HepG2 (cell line): ENCODE measurements at places on chromosomes 5 and 9.

GRCh38 chr9:32128546-32128945 lies 255.9 kb upstream of the ACO1 start:
- DNase-seq = no peak

DNA sequence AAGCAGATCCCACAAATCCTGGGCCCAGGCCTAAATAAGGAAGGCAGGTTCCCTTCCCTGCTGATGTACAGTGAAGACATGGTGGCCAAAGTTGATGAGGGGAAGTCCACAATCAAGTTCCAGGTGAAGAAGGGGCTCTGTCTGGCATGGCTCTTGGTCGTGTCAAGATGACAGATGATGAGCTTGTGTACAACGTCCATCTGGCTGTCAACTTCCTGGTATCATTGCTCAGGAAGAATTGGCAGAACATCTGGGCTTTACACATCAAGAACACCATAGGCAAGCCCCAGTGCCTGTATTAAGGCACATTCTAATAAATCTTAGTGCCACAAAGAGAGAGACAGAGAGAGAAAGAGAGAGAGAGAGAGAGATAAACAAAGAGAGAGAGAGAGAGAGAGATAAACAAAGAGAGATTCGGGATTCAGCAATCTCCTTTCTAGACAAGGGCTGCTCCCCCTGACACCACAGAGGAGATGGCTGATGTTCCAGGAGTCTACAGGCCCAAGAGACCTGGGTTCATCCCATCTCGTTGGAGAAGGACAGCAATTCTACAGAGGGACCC lies 45.5 kb upstream of the HSPA9 start:
- DNase-seq = no peak

GRCh38 chr5:12016159-12016746 lies 112.0 kb upstream of the CTNND2 start:
- DNase-seq = no peak

GRCh38 chr9:106146066-106146840 lies 451.9 kb downstream of the TMEM38B start:
- DNase-seq = no peak

DNA sequence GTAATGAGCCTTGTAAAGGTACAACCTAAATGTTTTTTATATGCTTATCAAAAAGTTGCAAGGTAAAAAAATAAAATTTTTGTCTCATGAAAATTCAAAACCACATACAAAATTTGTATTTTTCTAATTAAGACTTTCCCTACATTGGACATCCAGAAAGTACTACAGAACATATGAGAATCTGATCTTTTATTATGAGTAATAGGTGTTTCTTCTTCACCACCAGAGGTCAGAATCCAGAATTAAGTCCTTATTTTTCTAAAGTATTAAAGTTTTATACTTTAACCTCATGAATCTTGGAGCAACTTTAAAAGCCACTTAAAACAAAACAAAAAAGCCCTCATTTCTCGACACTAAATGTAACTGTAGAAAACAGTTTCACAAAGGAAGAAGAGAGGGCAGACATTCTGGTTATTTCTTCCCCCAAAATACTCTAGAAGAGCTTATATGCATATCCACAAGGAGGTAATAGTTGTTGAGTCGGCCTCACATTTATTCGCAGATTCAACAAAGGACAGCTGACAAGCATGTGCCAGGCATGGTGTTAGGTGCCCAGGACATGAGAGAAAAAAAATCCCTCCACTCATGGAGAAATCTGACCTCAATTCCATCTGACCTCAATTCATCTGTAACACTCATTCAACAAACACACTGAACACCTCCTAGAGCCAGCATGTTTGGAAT lies 69.3 kb downstream of the MLLT3 start:
- DNase-seq = peak; percentile 9

GRCh38 chr9:71384343-71384742 lies 262.9 kb upstream of the TRPM3 start:
- DNase-seq = no peak

- no peak for DNase-seq
Measured at GRCh38 chr9:93117924-93118862, 15.9 kb downstream of the NINJ1 start.

DNA sequence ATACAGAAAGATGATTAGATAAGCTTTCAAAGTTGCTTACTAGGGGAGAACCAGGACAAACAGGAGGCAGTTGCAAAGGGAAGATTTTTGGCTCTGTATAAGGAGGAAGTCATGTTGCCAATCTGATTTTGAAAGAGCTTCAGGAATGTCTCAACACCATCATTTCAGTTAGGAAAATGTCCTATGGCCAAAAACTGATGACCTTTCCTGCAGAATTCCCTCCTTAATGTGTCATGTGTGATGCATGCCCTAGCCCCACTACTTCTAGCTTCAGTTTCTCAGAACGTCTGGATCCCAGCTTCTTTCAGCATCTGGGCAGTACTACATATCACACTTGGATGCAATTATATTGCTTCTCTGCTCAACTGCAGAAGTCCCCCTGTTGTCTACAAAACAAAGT lies 211.5 kb upstream of the NREP start:
- no peak for DNase-seq

DNA sequence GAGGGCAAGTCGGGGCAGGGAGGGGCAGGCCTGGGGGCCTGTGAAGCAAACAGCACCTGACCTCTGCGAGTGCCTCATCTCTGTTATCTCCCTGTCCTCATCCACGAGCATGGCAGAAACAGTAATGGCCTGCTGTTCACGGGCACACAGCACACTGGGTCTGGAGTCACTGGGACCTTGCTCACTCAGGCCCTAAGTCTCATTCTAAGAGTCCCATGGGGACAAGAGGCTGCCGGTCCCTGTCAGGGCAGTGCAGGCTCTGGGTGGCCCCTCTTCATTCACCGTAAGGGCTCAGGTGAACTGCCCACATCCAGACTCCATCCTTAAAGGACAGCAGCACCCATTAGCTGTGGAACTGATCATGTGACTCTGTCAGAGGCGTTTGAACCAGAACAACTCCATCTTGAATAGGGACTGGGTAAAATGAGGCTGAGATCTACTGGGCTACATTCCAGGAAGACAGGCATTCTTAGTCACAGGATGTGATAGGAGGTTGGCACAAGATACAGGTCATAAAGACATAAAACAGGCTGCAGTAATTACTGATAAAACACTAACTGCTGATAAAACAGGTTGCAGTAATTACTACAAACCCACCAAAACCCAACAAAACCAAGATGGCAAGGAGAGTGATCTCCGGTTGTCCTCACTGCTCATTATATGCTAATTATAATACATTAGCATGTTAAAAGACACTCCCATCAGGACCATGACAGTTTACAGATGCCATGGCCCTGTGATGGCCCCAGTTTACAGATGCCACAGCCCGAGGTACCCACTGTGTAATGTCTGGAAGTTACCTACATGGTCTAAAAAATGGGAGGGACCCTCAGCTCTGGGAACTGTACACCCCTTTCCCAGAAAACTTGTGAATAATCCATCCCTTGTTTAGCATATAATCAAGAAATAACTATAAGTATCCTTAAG lies 28.7 kb downstream of the BICD2 start:
- no peak for DNase-seq

- DNase-seq = no peak
Measured at GRCh38 chr9:37508834-37509206, 23.1 kb downstream of the POLR1E start.

DNA sequence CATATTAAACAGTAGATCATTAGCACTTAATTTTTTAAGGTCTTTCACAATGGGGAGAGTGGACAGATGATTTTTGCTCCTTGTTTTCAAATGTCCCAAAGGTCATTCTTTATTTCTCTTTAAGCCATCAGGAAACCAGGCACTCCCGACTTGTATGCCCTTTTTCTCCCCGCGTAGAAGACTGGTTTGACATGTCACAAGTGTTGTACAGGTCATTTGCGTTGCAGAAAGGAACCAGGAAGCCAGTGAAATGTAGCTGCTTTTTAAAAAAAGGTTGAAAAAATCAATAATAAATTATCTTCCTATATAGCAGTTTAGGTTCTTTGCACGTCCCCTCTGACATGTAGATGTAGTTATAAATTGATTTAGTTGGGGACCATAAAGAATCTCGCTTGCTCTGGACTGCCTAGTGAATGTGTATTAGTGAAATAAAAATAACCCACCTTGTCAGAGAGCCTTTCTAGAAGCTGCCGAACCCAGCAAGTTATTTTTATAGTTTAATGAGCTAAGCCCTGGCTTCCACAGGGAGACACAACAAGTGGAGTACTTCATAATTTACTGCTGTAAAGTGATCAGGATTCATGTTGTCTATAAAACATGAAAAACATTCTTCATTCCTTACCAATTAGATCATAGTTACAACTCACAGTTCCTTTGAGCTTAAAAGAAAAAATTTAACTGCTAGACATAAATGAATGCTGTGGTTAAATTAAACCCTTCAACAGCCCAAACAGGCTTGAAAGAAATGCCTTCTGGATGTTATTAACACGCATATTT lies 404.6 kb downstream of the CSNK1G3 start:
- no peak for DNase-seq

- DNase-seq = no peak
Measured at GRCh38 chr9:109411798-109412352, 86.2 kb downstream of the PTPN3 start.

DNA sequence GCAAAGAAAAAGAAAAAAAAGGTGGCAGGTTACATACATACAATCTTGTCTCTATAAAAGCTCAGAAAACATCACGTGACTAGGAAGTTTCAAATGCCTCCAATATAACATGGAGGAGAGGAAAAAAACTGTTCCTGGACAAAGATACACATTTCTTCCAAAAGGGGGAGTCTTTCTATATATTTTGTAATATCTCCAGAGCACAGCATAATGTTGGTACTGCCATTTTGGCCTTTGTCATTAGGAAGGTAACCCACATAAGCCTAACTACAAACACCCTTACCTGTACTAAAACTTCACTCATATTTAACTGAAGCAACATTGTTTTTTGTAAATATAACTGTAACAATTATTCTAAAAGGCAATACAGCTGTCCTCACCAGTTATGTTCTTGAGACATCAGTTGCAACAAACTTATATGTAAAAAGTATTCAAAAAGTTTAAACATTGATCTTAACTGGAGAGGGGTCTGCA lies 1.2 kb upstream of the BTF3 start:
- peak; percentile 90 for DNase-seq

- DNase-seq = no peak
Measured at GRCh38 chr5:155728857-155729683, 597.9 kb upstream of the SGCD start.

GRCh38 chr5:140349244-140349643 lies 2.8 kb upstream of the HBEGF start:
- DNase-seq = no peak

- DNase-seq = no peak
Measured at GRCh38 chr5:73797132-73797510, 171.1 kb downstream of the ARHGEF28 start.

GRCh38 chr9:30048396-30048795 lies 2336.0 kb upstream of the ACO1 start:
- DNase-seq = no peak

DNA sequence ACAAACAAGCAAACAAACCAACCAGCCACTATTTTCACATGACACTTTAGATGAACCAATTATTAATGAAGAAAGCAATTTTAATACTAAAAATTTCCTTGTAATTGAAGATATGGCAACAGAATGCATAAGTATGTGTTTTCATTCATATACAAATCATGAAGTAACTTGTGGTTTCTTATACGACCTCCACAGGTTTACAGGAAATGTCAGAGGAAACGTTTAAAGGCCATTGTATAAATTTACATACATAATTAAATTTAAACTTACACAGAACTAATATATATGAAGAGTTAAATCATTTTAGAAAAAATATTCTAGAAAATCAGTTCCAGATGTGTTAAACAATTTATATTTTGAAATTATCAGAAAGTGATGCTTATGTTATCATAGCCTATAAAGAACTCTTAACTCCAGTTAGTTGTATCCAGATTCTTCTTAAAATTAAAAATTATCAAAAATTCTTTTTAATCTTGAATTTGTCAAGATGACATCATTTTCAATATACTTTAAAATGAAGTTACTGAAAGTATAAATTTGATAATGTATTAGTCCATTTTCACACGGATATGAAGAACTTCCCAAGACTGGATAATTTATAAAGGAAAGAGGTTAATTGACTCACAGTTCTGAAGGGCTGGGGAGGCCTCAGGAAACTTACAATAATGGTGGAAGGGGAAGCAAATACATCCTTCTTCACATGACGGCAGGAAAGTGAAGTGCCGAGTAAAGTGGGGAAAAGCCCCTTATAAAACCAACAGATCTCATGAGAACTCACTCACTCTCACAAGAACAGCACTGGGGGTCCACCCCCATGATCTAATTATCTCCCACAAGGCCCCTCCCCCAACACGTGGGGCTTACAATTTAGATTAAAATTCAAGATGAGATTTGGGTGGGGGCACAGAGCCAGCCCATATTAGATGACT lies 192.0 kb downstream of the PIK3R1 start:
- DNase-seq = no peak

GRCh38 chr9:84970432-84970831 lies 300.9 kb downstream of the NTRK2 start:
- DNase-seq = no peak

DNA sequence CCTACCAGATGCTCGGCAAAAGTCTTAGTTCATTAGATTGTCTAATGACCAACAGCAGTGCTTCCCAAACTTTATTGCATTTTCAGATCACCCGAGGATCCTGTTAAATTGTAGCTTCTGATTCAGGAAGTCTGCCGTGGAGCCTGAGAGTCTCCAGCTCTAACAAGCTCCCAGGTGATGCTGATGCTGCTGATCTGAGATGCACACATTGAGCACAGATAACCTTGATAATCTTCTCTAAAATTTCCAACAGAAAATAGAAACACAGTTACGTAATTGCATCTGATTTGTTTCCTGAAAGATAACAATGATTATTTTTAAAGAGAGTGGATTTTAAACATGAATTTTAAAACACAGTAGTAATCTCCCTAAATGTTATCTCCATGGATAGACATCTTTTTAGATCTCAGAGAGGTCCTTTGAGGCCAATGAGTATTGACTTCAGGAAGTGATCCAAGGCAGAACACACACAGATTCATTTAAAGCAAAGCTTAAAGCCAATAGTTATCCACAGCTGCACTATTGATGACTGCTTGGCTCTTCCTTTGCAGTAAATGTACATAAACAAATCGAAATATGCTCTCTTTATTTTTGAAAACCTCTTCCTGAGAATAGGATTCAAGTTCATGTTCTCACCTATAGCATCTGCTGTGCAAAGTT lies 122.8 kb upstream of the TNPO1 start:
- no peak for DNase-seq

- no peak for DNase-seq
Measured at GRCh38 chr5:135502836-135503520, 32.8 kb downstream of the NEUROG1 start.

- no peak for DNase-seq
Measured at GRCh38 chr9:109335121-109335520, 14.3 kb upstream of the EPB41L4B start.

- no peak for DNase-seq
Measured at GRCh38 chr5:179836225-179837019, 15.7 kb downstream of the SQSTM1 start.

DNA sequence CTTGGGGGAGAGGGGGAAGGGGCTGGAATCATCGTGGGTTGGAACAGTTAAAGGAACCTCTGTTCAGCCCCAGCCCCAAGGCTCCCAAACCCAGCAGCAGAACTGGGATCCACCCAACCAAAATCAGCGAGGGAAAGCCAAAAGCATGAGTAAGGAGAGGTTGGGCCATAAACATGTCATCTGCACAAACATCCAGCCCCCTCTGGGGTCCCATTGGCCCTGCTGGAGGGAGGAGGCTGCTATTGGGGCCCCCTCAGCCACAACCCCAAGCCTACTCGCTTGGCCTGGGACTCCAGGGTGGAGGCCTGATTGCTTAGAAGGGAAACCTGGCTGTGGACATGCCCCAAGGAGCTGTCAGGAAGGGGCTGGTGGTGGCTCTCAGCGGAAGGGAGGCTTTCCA lies 154.9 kb downstream of the FGF18 start:
- DNase-seq = no peak

GRCh38 chr9:130405657-130406257 lies 39.0 kb upstream of the ASS1 start:
- DNase-seq = no peak
